Activated CD4-positive, alpha-beta T cell treated with anti-CD3 and anti-CD28 coated beads, Interleukin-2, amount 10 ng/mL, durations not matched to agents 7 days and 5 days (primary cell): ENCODE measurements at places on chromosomes 4 and X. TPM values are rescaled to one million over a fixed set of nuclear protein-coding genes. Genes with fewer than 3 reads are reported as not detected.

- H3K4me3 ChIP-seq = no peak overlapping the region
- no peak for DNase-seq
- H3K4me1 ChIP-seq = peaks cover 22% of the 10 kb centered on the region
- no peaks in the 10 kb centered on the region for H3K27me3 ChIP-seq
- H3K27ac ChIP-seq = no peak overlapping the region
Observed at GRCh38 chrX:150543230-150544155, 24.9 kb upstream of the MTM1 start.

DNA sequence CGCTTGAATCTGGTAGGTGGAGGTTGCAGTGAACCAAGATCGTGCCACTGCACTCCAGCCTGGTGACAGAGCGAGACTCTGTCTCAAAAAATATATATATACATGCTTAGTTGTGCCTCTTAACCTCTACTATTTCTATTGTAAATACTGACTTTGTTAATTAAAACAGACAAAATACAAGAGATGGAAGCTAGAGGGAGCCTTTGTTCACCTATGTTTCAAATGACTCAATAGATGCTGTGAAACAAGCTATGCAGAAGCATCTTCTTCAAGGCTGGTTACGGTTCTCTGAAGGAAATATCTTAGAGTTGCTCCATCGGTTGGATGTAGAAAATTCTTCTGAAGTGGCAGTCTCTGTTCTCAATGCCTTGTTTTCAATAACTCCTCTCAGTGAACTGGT lies 6.2 kb downstream of the NCAPG start:
- peaks cover 68% of the 10 kb centered on the region for H3K36me3 ChIP-seq
- H3K27me3 ChIP-seq = no peaks in the 10 kb centered on the region
- peak; percentile 21 for DNase-seq

LEF1 gene
- 386 TPM for total RNA-seq

- no peaks in the 10 kb centered on the region for H3K27me3 ChIP-seq
- no peak overlapping the region for H3K27ac ChIP-seq
- DNase-seq = no peak
- H3K4me1 ChIP-seq = peaks cover 3% of the 10 kb centered on the region
- no peak overlapping the region for H3K4me3 ChIP-seq
- no peaks in the 10 kb centered on the region for H3K36me3 ChIP-seq
Observed at GRCh38 chr4:90542216-90542615, 415.0 kb downstream of the CCSER1 start.

DNA sequence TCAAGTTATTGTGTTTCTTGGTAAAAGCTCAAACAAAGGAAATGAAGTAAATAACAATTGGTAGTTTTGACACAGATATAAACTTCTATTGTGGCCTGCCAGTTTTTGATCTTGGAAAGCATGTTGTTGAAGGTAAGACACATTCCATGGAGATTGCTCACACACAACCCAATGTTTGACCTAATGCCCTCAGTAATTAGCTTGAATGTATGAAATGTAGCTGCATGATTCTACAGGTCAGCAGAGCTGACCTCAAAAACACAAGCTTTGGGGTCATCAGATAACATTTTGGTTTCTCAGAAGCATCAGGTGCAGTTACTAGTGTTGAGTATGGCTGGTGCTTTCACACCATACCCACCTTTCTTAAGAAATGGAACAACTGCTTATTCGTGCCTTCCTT lies 16.5 kb downstream of the GPR173 start:
- no peaks in the 10 kb centered on the region for H3K36me3 ChIP-seq
- no peaks in the 10 kb centered on the region for H3K4me1 ChIP-seq
- DNase-seq = no peak

DNA sequence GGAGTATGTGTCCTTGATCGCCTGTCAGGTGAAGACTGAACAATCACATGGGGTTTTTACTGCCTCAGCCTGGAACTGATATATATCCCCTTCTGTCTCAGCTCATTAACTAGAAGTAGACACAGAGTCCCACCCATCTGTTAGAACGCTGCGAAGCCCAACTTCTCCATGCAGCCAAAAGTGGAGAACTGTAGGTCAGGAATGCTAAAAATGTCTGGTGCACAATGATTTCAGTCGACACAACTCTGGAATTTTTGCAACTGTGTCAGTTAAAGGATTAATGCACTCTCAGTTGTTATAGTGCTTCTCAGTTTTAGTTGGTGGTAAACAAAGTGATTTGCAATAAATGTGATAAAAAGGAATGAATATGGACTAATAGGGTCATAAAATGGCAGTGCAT lies 287.2 kb downstream of the INPP4B start:
- H3K27me3 ChIP-seq = no peaks in the 10 kb centered on the region
- DNase-seq = no peak

EXOC1 gene
- total RNA-seq = 30.3 TPM

GRCh38 chr4:20480165-20480947 lies 219.9 kb upstream of the PACRGL start:
- H3K4me1 ChIP-seq = no peaks in the 10 kb centered on the region
- H3K4me3 ChIP-seq = no peak overlapping the region
- no peak overlapping the region for H3K27ac ChIP-seq
- no peaks in the 10 kb centered on the region for H3K36me3 ChIP-seq
- no peaks in the 10 kb centered on the region for H3K27me3 ChIP-seq

GPR173 gene
- not detected for total RNA-seq

TMEM35A gene
- not detected for total RNA-seq

GRCh38 chr4:103757631-103758030 lies 37.8 kb upstream of the TACR3 start:
- H3K27me3 ChIP-seq = no peaks in the 10 kb centered on the region
- no peaks in the 10 kb centered on the region for H3K4me1 ChIP-seq
- H3K27ac ChIP-seq = no peak overlapping the region

CC2D2A gene
- not detected for total RNA-seq

DNA sequence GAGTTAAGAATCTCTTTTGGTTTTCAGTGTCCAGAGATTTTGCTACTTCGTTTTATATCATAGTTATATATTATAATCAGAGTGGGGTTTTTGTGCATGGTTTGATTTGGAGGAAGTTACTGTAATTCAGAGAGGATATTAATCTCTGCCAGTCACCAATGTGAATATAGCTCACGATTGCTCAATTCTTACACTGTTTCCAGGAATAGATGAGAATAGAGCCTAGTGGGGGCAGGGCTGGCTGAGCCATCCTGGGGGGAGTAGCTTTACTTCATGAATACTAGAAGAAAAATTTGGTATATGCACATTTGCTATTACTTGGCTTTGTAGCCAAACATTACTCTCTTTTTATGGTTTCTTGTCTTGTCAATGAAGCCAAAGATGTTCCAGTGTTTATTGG lies 60.9 kb upstream of the TRPC3 start:
- no peak overlapping the region for H3K27ac ChIP-seq
- DNase-seq = no peak
- H3K36me3 ChIP-seq = no peaks in the 10 kb centered on the region
- no peak overlapping the region for H3K4me3 ChIP-seq
- peaks cover 20% of the 10 kb centered on the region for H3K27me3 ChIP-seq

- H3K36me3 ChIP-seq = no peaks in the 10 kb centered on the region
- DNase-seq = no peak
- H3K4me1 ChIP-seq = no peaks in the 10 kb centered on the region
Observed at GRCh38 chr4:57103051-57103450, 7.1 kb downstream of the IGFBP7 start.

HSPA4L gene
- total RNA-seq = 0.27 TPM

- H3K36me3 ChIP-seq = no peaks in the 10 kb centered on the region
- peaks cover 4% of the 10 kb centered on the region for H3K27me3 ChIP-seq
- no peak overlapping the region for H3K27ac ChIP-seq
- no peaks in the 10 kb centered on the region for H3K4me1 ChIP-seq
- DNase-seq = no peak
Observed at GRCh38 chr4:140363051-140363450, 10.4 kb upstream of the SCOC start.

- H3K4me3 ChIP-seq = no peak overlapping the region
- no peaks in the 10 kb centered on the region for H3K4me1 ChIP-seq
- no peak overlapping the region for H3K27ac ChIP-seq
- no peaks in the 10 kb centered on the region for H3K36me3 ChIP-seq
- no peaks in the 10 kb centered on the region for H3K27me3 ChIP-seq
- no peak for DNase-seq
Observed at GRCh38 chr4:19375136-19375804, 876.4 kb upstream of the SLIT2 start.

- DNase-seq = no peak
- H3K4me3 ChIP-seq = no peak overlapping the region
- H3K36me3 ChIP-seq = no peaks in the 10 kb centered on the region
- H3K27ac ChIP-seq = no peak overlapping the region
- no peaks in the 10 kb centered on the region for H3K27me3 ChIP-seq
Observed at GRCh38 chr4:2126309-2127043, 67.3 kb downstream of the NAT8L start.

DNA sequence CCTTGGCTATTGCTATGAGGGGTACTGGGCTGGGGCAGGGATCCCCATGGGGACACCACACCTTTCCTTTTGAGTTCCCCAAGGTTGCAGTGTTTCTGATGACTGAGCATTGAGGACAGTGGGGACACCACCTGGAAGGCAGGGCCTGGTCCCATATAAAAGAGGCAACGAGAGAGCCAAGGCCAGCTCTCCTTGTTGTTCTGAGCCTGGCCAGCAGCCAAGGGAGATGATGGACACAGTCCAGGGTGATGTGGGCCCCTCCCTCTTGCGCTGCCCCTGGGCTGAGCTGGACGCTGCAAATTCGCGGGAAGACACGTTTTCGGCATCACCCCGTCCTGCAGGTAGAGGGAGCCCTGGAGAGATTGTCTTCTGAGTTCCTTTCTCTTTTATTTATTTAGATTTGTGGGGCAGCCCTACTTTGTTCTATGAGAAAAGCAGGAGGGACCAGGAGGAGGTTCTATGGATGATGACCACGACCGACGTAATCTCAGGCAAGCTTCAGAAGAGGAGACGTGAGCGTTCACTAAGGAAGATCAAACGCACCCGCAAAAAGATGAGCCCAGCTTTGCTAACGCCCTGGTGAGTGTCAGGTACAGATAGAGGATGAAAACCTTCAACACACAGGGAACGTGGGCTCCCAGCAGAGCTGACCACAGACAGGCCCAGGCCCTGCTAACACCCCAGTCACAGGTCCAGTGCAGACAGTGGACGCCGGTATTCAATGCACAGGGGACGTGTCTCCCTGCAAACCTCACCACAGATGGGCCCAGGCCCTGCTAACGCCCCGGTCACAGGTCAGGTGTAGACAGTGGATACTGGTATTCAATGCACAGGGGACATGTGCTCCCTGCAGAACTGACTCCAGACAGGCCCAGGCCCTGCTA lies 97.4 kb downstream of the SHOX start:
- no peaks in the 10 kb centered on the region for H3K27me3 ChIP-seq
- no peaks in the 10 kb centered on the region for H3K4me1 ChIP-seq
- H3K27ac ChIP-seq = no peak overlapping the region
- H3K4me3 ChIP-seq = no peak overlapping the region
- H3K36me3 ChIP-seq = no peaks in the 10 kb centered on the region

ARHGAP6 gene
- not detected for total RNA-seq

CSN1S1 gene
- not detected for total RNA-seq

DNA sequence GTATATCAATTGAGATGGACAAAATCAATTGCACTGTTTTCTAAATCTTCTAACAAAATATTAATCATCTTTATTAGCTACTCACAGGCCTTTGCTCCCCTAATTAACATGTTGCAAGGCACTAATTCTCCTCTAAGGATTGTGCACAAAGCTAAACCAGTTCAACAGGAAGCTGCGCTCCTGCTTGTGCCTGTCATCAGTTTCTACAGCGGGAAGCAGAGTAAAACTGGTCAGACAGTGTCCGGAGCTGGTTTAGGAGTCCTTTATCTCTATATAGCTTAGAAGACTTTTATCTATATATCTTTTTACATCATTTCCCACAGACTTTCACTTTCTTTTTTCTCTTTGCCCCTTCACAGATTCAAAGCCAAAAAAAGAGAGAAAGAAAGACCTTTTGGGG lies 79.1 kb downstream of the ELOVL6 start:
- H3K4me3 ChIP-seq = no peak overlapping the region
- peak overlapping the region; percentile 11 for H3K27ac ChIP-seq
- peaks cover 17% of the 10 kb centered on the region for H3K4me1 ChIP-seq
- peaks cover 9% of the 10 kb centered on the region for H3K36me3 ChIP-seq

DNA sequence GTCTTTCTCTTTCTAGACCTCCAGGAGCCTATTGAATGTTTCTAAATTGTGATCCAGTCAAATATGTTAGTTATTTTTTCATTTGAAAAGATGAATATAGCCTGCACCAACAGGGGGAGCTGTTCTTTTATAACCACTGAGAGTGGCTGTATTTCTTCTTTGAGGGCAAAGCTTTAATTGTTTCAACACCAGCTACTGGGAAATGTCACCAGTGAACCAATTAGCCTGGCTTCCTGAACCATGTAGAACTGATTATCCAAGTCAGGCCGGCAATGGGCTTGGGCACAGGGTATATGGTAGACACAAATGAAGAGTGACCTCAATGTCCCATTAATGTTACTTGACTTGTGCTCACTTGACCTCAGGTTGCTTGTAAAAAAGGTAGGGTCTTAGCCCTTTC lies 4.8 kb upstream of the DAPP1 start:
- no peaks in the 10 kb centered on the region for H3K36me3 ChIP-seq
- peak; percentile 76 for DNase-seq
- H3K4me3 ChIP-seq = no peak overlapping the region
- H3K27ac ChIP-seq = no peak overlapping the region
- peaks cover 38% of the 10 kb centered on the region for H3K4me1 ChIP-seq

- H3K27me3 ChIP-seq = peaks cover 5% of the 10 kb centered on the region
- no peak for DNase-seq
- no peaks in the 10 kb centered on the region for H3K36me3 ChIP-seq
- no peaks in the 10 kb centered on the region for H3K4me1 ChIP-seq
- H3K27ac ChIP-seq = no peak overlapping the region
Observed at GRCh38 chr4:15890246-15890829, 48.2 kb downstream of the FGFBP1 start.

LRP2BP gene
- total RNA-seq = 0.73 TPM

CLDN22 gene
- not detected for total RNA-seq

DNA sequence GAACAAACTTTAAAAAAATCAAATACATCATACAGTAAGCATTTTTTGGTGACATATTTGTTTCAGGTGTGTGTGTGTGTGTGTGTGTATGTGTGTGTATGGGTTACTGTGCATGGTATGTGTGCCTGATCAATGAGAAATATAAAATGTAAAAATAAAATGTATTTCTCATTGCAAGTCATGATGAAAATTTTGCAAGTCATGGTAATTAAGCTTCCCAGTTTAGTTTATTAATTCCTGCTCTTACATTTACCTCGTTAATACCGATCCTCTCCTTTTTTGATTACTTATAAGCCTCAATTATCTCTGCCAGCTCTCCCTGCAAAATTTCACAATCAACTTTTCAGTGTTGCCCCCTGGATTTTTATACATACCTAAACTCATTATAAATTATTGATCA lies 114.6 kb upstream of the ADGRL3 start:
- H3K4me3 ChIP-seq = no peak overlapping the region
- H3K27ac ChIP-seq = no peak overlapping the region
- no peaks in the 10 kb centered on the region for H3K27me3 ChIP-seq
- no peaks in the 10 kb centered on the region for H3K4me1 ChIP-seq
- H3K36me3 ChIP-seq = no peaks in the 10 kb centered on the region
- no peak for DNase-seq

DNA sequence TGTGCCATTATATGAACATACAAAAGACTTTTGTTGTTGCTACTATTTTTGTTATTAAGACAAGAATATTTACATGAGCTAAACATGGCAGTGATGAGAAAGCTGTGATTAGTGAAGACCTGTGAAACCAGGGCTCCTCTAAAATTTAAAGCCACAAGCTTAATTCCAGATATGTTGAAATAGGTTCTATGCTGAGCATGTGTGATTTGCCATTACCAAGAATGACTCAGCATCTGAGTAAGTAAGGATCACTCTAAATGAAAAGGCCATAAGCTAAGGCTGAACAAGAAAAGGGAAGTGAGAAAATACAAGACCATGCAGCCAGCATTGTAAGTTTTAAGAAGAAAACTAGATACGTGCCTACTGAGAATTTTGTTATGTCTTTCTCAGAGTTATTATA lies 75.9 kb upstream of the CAMK2D start:
- H3K4me1 ChIP-seq = no peaks in the 10 kb centered on the region
- H3K27me3 ChIP-seq = no peaks in the 10 kb centered on the region
- H3K36me3 ChIP-seq = no peaks in the 10 kb centered on the region
- H3K27ac ChIP-seq = no peak overlapping the region
- H3K4me3 ChIP-seq = no peak overlapping the region

CITED1 gene
- total RNA-seq = not detected
